ENCODE measurements at places on chromosomes 3 and 15.

- H3K4me1 ChIP-seq: no peaks in the 10 kb centered on the region
- peaks cover 91% of the 10 kb centered on the region for H3K36me3 ChIP-seq
- H3K27me3 ChIP-seq: no peaks in the 10 kb centered on the region
These were observed 15.0 kb downstream of the INTS14 start for GRCh38 chr15:65595960-65596359.

GRCh38 chr3:87120881-87121280 lies 106.2 kb upstream of the CHMP2B start:
- no peak overlapping the region for H3K27ac ChIP-seq
- H3K36me3 ChIP-seq: no peaks in the 10 kb centered on the region
- no peaks in the 10 kb centered on the region for H3K27me3 ChIP-seq
- DNase-seq: no peak

- no peaks in the 10 kb centered on the region for H3K36me3 ChIP-seq
- no peak overlapping the region for H3K27ac ChIP-seq
- DNase-seq: no peak
These were observed 690.1 kb upstream of the BCHE start for GRCh38 chr3:166527325-166527724.

- no peak overlapping the region for H3K4me3 ChIP-seq
- no peaks in the 10 kb centered on the region for H3K36me3 ChIP-seq
- DNase-seq: no peak
- no peaks in the 10 kb centered on the region for H3K4me1 ChIP-seq
- H3K27ac ChIP-seq: no peak overlapping the region
These were observed 37.1 kb downstream of the ADAMTS9 start for GRCh38 chr3:64650715-64651114.

DNA sequence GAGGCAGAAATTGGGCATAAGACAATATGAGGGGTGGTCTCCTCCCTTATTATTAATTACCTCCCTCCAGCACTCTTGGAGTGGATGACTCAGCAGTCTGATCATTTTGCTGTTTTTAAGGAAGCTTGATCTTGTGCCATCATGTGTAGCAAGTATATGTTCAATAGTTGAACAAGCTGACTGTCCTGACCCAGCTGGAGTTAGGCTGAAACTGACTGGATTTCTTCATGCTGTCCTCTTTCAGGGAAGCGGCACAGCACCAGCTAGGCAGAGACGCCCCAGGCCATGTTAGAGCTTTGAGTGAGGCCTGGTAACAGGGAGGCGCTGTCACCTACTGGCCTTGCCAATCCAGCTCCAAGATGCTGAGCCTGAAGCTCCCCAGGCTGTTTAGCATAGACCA lies 54.4 kb upstream of the KIF23 start:
- H3K27ac ChIP-seq: no peak overlapping the region
- H3K4me1 ChIP-seq: no peaks in the 10 kb centered on the region
- H3K4me3 ChIP-seq: no peak overlapping the region
- H3K27me3 ChIP-seq: no peaks in the 10 kb centered on the region
- DNase-seq: no peak
- H3K36me3 ChIP-seq: no peaks in the 10 kb centered on the region

- H3K36me3 ChIP-seq: no peaks in the 10 kb centered on the region
- DNase-seq: no peak
- no peak overlapping the region for H3K27ac ChIP-seq
- no peaks in the 10 kb centered on the region for H3K27me3 ChIP-seq
- no peak overlapping the region for H3K4me3 ChIP-seq
These were observed 90.7 kb downstream of the ATP8B4 start for GRCh38 chr15:50028326-50028725.

All from RWPE2 (cell line).